Liver (tissue), 10 donors: ENCODE measurements at places on chromosomes 2 and 18.

DNA sequence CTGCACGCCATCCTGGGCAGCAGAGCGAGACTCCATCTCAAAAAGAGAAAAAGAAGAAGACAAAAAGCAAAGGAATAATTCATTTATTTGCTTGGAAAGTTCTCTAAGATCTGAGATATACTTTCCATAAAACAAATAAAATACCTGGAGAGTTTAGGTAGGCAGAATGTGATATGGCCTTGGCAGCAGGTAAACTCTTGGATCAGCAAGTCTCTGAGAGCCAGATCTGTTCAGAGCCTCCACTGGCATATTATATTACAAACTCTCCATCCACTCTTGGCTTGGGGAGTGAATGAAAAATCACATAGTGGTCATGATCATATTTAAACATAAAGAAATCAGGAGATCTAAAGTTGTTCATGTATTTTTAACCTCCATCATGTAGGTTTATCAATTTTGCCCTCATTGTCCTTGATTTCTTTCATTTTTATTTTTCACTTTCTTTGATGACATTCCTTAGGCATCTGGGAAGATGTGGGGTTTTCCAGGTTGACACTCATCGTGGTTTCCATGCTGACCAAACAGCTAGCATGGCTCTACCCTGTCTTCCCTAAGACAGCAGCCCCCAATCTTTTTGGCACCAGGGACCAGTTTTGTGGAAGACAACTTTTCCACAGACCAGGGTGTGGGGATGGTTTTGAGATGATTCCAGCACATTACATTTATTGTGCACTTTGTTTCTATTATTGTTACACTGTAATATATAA, 10.2 kb downstream of the LRRFIP1 start:
- DNase-seq, result no peak

DNA sequence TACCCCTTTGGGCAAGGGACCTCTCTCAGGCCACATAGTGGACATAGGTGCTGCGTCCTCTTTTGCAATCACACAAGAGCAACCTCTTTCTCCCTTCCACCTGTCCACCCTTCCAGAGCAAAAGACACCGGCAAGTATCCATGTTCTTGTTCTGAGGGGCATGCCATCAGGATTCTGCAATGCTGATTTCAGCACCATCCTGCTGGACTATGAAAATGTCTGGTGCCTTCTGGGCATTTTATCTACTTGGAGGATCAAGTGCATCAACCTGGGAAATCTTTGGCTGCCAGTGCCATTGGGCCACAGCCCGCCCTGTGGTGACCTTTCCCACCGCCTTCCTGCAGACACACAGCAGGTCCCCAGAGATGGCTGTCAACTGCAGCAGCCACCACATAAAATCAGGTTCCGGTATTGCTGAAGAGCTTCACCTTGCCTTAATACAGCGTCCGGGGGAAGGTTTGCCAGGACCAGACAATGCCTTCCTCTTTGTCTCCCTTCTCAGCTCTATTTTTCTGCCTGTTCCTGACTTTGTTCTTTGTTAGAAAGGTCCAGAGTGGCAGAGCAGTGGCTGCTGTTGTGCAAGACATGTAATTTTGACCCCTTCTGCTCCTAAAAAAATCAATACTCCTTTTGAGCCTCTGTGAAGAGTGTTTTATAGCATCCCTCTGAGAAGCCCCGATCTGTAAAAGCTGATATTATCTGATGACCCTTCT, 18.5 kb upstream of the BOD1L2 start:
- no peak for DNase-seq

GRCh38 chr18:59005262-59005661, 134.4 kb upstream of the SEC11C start:
- no peak for DNase-seq

DNA sequence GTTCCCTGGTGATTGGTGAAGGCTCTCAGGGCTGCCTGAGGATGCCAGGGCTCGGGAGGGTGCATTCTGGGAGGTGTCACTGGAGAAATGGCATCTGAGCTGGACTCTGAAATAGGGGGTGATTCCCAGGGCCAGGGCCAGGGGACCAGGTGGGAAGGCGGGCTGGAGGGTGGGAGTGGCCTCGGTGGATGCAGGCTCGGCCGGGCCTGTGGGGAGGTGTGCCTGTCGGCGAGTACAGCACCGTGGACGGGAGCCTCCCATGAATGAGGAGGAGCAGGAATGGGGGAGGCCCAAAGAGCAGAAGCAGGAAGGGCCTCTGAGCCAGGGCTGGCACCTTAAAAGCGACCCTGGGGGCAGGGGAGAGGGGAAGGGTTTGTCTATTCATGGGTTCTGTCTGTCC, 116.8 kb downstream of the GBX2 start:
- DNase-seq, result no peak

- DNase-seq, result peak; percentile 48
Observed at GRCh38 chr2:216404010-216404618, 8.2 kb upstream of the SMARCAL1 start.

- DNase-seq, result no peak
Observed at GRCh38 chr2:223084873-223085272, 32.9 kb downstream of the KCNE4 start.
